Epithelial cell of esophagus (primary cell): ENCODE measurements at places on chromosomes 1 and 21.
A peak's percentile ranks its signal among the peaks of the same experiment; 100 is the strongest.

GRCh38 chr1:56578963-56579875, at the start of gene PLPP3:
TSS of gene PLPP3 (minus strand) at chr1:56579563. CDS start at chr1:56579016, 547 bp downstream.
- peak; percentile 87 for DNase-seq

DNA sequence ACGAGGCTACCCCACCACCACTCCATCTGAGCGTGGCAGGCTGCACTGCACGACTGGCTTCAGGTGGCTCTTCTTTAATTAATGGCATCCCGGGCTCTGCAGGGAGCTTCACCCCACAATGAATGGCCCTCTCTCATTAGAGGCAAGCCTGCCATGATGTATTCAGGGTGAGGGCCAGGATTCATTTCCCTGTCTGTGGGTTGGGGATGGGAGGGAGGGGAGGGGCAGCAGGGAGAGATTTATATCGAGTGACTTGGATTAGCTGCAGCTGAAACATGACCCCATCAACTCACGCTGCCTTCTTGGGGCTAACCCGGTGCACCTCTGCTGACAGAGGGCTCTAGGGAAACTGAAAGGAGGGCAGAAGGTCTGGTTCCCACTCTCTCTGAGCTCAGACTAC, 54.2 kb downstream of the ERI3 start:
- DNase-seq, result no peak

GRCh38 chr1:207998691-207999090, 87.8 kb upstream of the CD34 start:
- no peak for DNase-seq

DNA sequence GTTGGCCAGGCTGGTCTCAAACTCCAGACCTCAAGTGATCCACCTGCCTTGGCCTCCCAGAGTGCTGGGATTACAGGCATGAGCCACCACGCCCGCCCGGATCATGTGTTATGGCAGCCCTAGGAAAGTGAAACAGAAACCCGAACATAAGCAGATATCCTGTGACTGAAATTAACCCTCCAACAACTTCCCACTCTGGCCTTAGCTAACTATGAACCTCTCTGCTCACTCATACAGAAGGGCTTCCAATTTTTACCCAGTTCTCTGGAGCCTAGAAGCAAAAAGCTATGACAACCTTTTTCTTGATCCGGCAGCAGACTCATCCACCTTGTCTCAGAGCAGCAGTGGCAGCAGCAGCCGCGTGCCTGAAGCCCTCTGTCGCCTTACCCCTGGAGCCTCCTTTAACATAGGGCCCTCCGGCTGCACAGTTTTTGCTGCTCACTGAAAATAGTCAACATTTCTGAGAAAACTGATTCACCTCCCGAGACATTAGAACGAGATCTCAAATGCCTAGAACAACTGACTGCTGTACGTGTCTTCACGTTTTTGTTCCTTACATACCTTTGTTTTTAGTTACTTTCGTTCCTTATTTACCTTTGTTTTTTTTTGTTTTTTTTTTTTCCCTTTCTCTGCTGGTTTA, 9.3 kb downstream of the CBR1 start:
- DNase-seq, result no peak

- DNase-seq, result peak; percentile 24
Measured at GRCh38 chr1:87473203-87473661, 144.6 kb downstream of the LMO4 start.

DNA sequence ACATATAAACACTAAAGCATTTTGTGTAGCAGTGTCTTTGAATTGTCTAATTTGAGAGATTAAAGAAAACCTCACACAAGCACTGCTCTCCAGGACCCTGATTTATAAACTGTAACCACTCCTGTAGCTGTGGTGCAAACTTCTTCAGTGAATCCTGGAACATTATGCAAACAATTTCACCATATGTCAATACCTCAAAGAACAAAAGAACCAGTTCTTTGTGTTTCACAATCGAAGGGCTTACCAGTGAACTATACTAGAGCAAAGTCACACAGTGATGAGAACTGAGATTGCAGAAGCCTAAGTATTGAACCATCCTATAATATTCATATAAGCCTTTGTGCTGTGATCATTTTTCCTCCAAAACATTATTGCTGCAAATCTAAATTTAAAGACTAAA, 21.5 kb downstream of the DPH5 start:
- peak; percentile 87 for DNase-seq

DNA sequence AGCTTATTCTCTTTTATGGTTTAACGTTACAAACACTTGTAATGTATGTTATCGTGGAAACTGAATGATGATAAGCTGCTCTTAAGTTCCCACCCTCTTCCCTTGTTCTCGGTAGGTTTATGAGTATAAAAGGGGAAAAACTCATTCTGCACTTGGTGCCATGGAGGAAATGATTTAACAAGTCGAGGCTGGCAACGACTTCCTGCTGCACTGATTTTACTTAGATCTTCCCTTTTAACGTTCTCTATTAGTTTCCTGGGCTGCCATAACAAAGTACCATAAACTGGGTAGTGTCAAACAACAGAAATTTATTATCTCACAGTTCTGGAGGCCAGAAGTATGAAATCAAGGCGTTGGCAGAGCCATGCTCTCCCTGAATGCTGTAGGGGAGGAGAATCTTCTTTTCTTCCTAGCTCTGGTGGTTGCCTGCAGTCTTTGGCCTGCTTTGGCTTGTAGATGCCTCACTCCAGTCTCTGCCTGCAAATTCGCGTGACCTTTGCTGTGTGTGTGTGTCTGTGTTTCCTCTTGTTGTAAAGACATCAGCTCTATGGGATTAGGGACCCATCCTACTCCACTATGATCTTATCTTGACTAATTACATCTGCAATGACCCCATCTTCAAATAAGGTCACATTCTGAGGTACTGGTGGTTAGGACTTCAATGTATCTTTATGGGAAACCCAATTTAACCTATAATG, 26.3 kb downstream of the HUNK start:
- no peak for DNase-seq

DNA sequence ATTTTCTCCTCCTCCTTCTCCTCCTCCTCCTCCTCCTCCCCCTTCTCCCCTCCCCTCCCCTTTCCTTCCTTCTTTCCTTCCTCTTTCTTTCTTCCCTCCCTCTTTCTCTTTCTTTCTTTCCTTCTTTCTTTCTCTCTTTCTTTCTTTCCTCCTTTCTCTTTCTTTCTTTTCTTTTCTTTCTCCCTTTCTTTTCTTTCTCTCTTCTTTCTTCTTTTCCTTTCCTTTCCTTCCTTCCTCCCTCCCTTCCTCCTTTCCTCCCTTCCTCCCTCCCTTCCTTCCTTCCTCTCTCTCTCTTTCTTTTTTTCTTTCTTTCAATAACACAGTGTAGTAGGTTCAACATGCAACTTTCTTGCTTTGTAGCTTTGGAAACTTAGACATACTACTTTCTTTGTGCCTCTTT, 46.3 kb upstream of the ADGRL2 start:
- no peak for DNase-seq

GRCh38 chr21:29550205-29550604, 251.5 kb downstream of the BACH1 start:
- no peak for DNase-seq

DNA sequence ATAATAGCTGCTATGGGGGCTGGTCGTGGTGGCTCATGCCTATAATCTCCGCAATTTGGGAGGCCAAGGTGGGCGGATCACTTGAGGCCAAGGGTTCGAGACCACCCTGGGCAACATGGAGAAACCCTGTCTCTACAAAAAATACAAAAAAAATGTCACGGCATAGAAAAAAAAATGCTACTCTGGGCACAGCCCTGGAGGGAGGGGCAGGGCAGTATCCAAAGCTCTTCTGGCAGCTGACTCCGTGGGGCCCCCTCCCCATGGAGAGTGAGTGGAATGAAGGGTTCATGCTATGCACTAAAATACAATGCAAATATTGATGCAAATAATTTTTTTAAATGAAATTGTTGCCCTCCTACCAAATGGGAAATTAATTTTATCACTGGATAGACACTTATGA, 78.7 kb downstream of the DESI2 start:
- DNase-seq, result no peak

GRCh38 chr1:116308276-116308675, 64.8 kb upstream of the ATP1A1 start:
- no peak for DNase-seq

- DNase-seq, result no peak
Measured at GRCh38 chr1:215466361-215466760, 100.7 kb upstream of the KCTD3 start.

- no peak for DNase-seq
Measured at GRCh38 chr1:183460596-183460995, 11.7 kb upstream of the SMG7 start.

- no peak for DNase-seq
Measured at GRCh38 chr1:55820501-55820900, 605.3 kb upstream of the USP24 start.

DNA sequence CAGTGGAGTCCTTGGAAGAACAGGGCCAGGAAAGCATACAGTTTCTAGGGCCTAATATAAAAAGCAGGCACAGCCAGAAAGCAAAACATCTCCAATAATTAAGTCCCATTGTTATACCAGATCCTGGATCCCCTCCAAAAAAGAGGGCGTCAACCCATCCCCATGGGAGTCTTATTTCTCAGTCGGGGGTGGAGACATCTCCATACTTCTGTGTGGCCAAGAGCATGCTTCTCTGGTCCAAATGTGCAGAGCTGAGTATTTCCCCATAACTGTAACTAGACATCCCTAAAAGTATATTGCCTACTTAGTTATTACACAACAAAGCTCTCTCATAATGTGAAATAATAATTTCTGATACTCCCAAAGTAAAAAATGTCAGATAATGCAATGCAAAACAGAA, 104.2 kb upstream of the SOX13 start:
- no peak for DNase-seq

DNA sequence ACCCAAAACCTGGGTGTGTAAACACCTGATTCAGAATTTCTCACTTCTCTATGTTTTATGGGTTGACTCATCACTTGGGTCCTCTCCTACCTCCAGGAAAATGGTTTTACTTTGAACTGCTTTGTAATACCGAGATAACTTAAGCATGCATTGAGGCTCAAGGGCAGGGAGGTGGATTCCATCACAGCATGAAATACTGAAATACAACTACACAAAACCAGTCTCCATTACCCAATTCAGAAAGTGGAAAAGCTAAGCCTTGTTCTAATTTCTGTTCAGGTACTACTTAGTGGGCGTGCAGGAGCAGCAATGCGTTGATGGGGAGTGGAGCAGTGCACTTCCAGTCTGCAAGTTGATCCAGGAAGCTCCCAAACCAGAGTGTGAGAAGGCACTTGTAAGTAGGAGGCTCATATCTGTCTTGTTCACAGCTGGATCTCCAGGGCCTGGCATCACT, 6.1 kb upstream of the C4BPA start:
- peak; percentile 5 for DNase-seq

DNA sequence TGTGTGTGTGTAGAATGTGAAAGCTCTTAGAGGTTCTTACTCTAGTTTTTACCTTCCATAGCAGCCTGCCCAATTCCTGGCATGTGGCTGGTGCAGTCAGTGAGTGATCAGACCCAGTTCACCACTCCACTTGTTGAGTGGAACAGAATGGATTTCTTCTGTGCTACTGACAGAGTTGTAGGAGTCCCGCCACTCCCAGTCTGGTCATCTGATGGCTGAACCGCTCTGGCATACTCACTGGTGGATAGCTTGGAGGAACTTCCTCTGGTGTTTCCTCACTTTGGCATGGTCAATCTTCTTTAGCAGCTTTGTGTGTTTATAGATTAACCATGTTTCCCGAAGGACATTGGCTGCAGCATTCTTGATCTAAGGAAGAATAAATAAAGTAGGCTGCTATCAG, 106.7 kb upstream of the ADAR start:
- DNase-seq, result peak; percentile 41

GRCh38 chr1:242243472-242243871, 244.6 kb upstream of the MAP1LC3C start:
- DNase-seq, result no peak

DNA sequence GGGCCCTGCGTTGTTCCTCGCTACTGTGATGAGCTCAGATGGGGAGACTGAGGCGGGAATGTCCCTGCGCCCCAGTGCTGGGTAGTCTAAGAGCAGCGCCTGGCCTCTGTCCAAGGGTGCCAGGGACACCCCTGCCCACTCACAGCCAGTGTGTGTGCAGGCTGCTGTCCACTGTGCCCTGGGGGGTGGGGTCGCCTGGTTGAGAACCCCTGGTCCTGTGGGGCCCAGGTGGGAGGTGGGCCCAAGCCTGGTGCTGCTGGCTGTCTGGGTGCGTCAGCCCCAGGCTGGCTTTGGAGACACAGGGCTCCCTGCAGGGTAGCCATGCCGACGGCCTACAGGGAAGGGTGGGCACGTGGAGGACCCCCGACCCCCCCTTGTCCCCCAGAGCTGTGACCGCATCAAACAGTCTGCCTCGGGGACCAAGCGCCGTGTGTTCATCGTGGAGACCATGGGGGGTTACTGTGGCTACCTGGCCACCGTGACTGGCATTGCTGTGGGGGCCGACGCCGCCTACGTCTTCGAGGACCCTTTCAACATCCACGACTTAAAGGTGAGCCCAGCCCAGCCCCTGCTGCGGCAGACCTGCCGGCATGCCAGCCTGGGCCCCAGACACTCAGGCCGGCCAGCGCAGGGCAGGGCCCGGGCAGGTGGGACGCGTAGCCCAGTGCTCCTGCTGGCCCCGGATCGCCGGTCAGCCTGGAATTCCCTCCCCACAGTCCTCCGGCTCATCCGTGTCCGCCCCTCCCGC, 14.9 kb downstream of the CFAP410 start:
- no peak for DNase-seq

DNA sequence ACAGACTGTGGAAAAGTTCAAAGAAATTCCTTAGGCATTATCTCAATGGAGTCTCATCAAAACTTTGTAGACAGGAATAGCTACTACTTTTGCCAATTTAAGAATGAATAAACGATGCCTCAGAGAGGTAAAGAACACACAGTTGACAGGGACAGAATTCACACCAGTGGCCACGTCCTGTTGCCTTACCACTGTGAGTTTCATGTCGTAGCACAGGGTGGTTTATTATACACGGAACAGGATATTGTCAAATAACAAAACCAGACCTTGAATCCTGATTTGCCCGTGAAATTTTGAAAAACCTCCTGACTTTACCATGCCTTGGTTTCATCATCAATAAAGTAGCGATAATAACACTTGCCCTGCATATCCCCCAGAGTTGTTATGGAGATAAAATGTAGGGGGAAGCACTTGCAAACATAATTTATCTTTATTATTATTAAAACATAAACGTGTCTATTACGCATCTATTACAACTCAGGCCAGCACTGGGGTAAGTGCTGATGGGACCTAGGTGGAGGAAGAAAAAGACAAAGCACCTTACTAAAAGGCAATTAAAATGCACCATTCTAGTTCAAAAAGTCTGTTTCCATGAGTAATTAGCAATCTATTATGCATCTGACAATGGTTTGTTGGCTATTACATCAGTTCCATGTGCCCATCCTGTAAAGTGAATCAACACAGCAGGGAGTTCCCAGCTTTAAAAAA, 408.1 kb upstream of the RUNX1 start:
- DNase-seq, result no peak

- peak; percentile 81 for DNase-seq
Measured at GRCh38 chr1:199691540-199691939, 336.0 kb upstream of the NR5A2 start.

DNA sequence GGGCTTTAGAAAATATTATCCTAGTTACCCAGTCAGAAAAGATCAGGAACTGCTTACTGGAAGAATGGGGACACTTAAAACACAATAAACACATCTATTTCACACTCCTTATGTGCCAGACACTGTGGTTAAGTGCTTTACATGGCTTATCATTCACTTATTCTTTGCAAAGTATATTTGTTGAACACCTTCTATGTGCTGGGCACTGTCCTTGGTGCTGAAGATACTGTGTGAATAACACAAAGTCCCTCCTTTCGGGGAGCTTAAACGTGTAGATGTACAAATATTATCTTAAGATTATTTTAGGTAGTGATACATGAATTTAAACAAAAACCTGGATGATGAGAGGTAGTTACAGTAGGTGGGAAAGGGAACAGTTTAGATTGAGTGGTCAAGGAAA, 169.3 kb downstream of the ST6GALNAC5 start:
- DNase-seq, result peak; percentile 66
